ENCODE measurements at places on chromosomes 5 and 9.

GRCh38 chr5:75734913-75735789 lies 17.9 kb upstream of the POC5 start:
- DNase-seq: no peak

- peak; percentile 70 for DNase-seq
These were observed 3.9 kb downstream of the ACSL6 start for GRCh38 chr5:132007399-132008162.

- no peak for DNase-seq
These were observed 143.2 kb upstream of the PCA3 start for GRCh38 chr9:76620996-76621395.

GRCh38 chr5:124061068-124061430 lies 549.1 kb downstream of the CSNK1G3 start:
- DNase-seq: no peak

DNA sequence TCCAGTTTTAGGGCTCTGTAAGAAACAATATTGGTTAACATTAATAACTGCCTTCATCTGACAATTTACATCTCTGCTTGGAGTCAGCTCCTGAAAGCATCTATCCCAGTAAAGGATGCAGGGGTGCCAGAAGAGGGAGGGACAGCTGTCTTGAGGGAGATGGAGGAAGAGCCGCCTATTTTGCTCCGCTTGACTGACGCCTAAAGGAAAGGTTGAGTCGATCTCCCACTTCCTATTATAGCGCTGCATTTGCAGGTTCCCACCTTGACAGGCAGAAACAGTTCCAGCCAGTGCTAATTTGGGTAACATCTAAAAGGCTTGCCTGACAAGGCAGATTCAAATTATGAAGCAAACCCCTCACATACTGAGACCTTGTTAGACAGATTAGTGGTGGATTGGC lies 374.6 kb downstream of the SPATA31D1 start:
- DNase-seq: no peak

DNA sequence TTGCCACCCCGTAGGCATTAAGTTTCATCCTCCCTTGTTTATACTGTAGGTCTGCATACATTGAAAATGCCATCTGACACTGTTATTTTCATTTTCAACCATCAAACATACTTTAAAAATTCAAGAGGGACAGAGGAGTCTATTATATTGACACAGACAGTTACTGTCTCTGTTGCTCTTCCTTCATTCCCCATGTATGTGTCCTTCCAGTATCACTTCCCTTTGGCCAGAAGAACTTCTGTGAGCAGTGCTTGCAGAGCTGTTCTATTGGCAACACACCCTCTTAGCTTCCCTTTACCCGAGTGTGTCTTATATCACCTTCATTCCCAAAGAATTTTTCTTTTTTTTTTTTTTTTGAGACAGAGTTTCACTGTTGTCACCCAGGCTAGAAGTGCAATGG lies 42.8 kb downstream of the RASGEF1C start:
- DNase-seq: no peak

GRCh38 chr5:60143942-60144549 lies 250.5 kb upstream of the PDE4D start:
- DNase-seq: no peak

DNA sequence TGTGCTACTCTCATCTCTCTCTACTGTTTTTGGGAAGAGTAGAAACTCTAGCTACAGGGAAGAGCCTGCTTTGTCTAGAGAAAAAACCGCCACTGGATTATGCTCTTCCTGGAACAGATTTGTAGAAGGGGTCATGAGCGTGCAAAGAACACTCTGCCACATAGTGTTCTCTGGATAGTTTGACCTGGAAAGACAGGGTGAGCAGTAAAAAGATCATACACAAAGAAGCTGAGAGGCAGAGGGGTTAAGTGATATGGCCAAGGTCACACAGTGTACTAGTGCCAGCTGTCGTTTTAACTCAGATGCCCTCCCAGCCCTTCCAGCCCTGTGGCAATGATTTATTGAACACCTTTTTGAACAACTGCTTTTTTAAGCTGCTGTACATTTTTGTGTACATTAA lies 182.2 kb downstream of the NNT start:
- DNase-seq: no peak

- no peak for DNase-seq
These were observed 14.4 kb downstream of the FAM169A start for GRCh38 chr5:74851684-74852353.

- no peak for DNase-seq
These were observed 317.1 kb downstream of the ASTN2 start for GRCh38 chr9:117097761-117098160.
